ENCODE measurements at places on chromosomes 6 and 20.

DNA sequence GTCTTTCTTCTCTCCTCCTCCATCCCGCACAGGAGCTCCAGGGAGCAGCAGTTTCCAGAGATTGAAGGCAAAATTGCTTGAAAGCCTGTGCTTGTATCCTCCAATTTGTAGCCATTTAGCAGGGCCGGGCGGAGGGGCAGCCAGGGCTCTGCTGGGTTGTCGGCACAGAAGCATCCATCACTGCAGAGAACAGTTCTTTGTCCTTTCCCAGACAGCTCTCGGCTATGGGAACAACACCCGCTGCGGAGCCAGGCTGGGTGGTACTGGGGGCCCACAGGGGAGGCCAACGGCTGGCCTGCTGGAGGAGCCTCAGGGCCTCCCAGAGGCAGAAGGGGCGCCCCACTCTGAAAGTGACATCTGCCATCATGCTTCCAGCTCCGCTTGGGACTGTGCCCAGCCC, 7.8 kb downstream of the HRH3 start:
- DNase-seq: no peak

DNA sequence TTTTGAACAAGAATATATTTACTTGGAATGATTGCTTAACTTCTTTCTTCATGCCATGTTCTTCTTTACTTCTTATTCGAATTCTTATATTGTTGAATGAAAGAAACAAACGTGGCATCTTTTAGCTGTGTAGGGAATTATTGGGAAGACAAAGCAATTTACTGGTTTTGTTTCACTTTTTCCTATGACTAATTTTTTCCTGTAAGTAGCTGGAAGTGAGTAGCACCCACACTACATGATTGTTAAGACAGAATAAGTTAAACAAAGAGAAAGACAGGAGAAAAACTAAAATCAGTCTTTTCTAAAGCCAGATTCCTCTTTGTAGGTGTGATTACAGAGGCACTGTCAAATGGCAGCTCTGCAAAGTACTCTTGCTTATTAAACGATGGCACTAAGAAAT, 593.4 kb downstream of the EYS start:
- DNase-seq: no peak

GRCh38 chr20:1618479-1618878, 1.3 kb downstream of the SIRPB1 start:
- no peak for DNase-seq

- DNase-seq: no peak
Observed at GRCh38 chr20:60817891-60818290, 434.2 kb upstream of the CDH4 start.

DNA sequence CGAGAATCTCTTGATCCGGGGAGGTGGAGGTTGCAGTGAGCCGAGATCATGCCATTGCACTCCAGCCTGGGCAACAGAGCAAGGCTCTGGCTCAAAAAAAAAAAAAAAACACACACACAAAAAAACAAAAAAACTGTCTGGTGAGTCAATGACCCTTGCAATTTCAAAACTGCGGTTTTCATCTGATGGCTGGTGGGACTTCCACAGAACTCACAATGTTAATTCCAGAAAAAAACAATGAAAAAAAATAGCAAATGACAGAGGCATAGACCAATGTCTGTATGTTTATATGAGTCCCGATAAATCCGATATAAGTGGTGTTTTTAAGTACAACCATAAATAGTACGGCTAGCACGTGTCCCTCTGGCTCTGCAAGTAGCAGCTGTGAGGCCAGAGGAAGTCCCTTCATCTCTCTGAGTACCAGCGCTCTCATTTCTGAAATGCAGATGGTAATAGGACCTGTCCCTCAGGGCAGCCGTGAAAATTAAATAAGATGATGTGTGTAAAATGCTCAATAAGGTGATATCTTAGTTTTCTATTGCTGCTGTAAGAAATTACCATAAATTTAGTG, 21.9 kb upstream of the PTPN1 start:
- DNase-seq: no peak

DNA sequence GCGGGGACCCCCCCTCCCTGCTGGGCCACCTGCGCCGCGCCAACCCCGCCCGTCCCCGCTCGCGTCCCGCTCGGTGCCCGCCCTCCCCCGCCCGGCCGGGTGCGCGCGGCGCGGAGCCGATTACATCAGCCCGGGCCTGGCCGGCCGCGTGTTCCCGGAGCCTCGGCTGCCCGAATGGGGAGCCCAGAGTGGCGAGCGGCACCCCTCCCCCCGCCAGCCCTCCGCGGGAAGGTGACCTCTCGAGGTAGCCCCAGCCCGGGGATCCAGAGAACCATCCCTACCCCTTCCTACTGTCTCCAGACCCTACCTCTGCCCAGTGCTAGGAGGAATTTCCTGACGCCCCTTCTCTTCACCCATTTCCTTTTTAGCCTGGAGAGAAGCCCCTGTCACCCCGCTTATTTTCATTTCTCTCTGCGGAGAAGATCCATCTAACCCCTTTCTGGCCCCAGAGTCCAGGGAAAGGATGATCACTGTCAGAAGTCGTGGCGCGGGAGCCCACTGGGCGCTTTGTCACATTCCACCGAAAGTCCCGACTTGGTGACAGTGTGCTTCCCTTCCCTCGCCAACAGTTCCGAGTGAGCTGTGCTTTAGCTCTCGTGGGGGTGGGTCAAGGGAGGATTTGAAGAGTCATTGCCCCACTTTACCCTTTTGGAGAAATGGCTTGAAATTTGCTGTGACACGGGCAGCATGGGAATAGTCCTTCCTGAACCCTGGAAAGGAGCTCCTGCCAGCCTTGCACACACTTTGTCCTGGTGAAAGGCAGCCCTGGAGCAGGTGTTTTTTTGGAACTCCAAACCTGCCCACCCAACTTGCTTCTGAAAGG, 2.1 kb downstream of the VEGFA start:
- no peak for DNase-seq

- no peak for DNase-seq
Observed at GRCh38 chr20:32780278-32780677, 18.1 kb downstream of the DNMT3B start.

DNA sequence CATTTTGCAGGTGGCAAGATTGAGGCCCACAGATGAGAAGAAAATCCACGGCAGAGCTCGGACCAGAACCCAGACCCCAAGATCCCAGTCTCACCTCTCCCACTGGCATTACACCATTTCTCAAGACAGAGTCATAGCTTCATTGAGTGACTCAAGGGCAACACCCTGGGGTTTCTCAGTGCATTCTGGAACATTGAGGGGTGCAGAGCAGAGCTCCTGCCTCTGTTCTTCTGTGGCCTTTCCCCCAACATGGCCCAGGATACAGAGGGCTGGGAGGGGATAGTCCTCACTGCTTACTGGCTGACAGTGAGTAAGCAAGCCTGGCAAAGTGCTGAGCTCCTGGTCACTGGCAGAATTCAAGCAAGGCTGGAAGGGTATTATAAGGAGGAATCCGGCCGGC, 74.0 kb downstream of the MDGA1 start:
- DNase-seq: no peak

All from NCI-H187 (cell line).